Kidney tubule cell (primary cell): ENCODE measurements at places on chromosomes 6 and 20.
A peak's percentile ranks its signal among the peaks of the same experiment; 100 is the strongest.

DNA sequence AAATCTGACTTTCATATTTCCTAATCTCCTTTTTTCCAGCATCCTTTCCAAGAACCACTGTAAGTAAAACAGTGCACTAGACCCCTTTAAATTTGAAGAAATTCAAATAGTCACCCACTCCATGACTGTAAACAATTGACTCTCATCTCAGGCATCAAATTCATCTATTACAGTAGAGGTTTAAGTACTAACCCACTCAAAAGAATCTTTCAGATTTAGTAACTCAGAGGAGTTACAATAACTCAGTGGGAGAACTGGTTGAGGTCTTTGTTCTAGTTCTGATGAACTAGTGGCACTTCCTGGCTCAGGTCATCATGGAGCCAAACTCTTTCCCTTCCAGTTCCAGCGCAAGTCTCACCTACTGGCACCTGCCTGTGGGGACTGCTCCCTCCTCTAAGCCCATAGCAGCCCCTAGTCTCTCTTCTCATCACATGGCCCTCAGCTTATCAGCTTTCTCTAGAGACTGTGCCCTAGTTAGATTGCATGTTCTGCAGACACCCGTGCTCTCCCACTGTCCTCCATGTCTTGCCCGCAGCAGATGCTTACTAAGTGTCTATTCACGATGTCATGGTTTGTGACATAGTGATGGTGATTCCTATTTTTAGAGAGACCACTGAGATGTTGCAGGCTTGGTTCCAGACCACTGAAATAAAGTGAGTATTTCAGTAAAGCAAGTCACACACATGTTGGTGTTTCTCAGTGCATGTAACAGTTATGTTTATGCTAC is 196.2 kb downstream of the TBC1D7 start:
- DNase-seq: no peak

GRCh38 chr20:41395667-41396664 is 29.3 kb upstream of the EMILIN3 start:
- DNase-seq: no peak

GRCh38 chr20:46797206-46797605 is 87.8 kb downstream of the SLC2A10 start:
- no peak for DNase-seq

DNA sequence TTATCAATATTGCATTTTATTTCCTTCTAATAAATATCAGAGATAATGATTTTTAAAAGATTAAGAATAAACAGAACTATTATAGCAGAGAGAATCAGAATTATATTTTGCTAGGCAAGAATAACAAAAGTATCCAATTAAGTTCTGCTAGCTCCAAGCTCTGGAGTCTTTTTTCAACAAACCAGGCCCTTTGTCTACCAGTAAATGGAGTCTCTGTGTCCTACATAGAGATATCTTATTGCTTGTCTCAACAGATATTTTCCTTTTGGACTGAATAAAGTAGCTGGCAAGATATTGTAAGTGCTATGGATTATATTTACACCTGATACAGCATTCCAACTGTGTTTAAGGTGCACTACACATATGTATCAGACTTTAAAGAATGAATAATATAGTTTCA is 107.1 kb downstream of the DST start:
- DNase-seq: no peak

DNA sequence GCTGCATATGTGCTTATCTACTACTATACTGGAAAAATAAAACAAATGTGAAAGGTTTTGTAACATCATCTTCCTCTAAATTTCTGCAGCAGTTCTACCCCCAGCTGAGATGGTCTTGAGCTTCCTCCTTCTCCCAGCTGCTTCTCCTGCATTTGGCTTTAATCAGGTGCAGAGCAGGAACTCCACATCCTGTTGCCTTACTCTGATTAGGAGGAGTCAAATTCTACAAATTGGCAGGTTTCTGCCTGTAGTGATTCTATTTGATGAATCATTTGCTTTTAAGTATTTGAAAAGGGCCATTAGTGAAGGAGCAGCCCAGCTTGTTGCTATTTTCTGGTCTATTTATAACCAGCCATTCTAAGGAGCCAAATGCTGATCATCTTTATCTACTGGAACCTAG is 224.5 kb downstream of the GMDS start:
- peak; percentile 64 for DNase-seq

GRCh38 chr6:27136077-27136644 is 111.3 kb upstream of the PRSS16 start:
- no peak for DNase-seq

GRCh38 chr20:8339349-8339748 is 207.3 kb downstream of the PLCB1 start:
- no peak for DNase-seq

GRCh38 chr6:72702421-72702820 is 80.6 kb downstream of the KCNQ5 start:
- no peak for DNase-seq

GRCh38 chr6:13428583-13429405 is 58.6 kb downstream of the GFOD1 start:
- DNase-seq: no peak

GRCh38 chr6:117591405-117591804 is 10.9 kb downstream of the GOPC start:
- DNase-seq: no peak

- DNase-seq: peak; percentile 74
These were observed 32.8 kb downstream of the PSMB9 start for GRCh38 chr6:32886681-32887383.

DNA sequence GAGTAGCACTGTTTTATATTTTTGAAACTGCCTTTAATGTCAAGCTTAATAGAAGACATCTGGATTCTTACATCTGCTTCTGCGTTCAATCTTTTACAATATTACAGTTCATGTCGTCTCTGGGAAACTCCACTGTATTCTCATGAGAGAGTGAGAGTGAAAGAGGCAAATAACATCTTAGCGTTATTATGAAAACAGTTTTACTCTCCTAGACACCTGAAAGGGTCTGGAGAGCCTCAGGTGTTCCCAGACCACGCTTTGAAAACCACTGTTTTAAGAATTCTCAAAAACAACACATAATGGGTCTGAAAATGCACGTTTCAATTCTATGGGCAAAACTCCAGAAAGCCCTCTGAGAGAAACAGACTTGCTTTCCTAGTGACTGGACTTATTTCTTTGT is 63.3 kb downstream of the ARHGAP18 start:
- DNase-seq: no peak

GRCh38 chr6:53803081-53803860 is 8.5 kb downstream of the LRRC1 start:
- no peak for DNase-seq

DNA sequence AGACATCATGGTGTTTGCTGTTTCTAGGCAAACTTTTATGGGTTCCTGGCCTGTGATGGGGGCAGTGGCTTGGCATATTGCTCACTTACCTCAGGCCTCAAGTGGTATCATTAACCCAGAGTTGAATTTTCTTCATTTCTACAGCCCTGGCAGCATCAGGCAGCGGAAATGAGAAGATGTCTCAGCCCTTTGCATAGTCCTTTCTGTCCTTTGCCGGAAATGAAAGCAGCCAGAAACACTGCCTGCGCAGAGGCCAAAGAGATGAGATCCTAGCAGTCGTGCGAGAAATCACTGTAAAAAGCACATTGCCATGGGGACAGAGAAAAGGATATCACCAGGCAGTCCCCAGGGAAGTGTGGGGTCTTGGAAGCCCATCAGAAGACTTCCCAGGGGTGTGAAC is 37.4 kb upstream of the KCNG1 start:
- no peak for DNase-seq

DNA sequence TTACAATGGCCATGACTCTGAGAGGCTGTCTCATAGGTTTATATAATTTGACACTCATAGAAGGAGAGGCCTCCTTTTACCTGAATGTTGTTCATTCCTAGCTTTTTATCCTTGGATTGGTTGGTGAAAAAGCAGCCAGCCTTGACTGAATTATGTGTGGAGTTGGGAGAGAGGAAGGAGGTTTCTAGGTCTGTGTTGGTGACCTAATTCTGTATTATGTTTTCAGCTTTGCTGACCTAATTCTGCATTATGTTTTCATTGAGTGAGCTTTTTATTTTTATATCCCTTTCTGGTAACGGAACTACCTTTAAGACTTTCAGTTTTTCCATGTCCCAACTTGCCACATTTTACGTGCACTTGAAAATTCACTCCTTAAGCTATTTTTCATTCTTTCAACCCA is 59.1 kb upstream of the RNF144B start:
- DNase-seq: peak; percentile 58

DNA sequence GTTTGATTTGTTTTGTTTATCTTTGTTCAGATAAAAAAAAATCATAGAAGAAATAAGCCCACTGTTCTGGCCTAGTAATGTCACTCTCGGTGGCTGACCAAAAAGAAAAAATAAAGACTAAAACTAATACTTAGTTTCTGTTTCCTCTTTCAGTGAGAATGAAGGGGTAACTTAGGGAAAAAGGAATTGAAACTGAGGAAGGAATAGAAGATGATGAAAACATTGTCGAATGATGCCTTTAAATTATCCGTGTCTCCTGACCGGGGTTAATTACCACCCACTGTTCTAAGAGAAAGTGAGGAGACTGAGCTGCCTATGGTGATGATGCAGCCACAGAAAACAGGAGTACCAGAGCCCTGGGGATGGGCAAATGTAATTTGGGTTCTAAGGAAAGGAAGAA is 73.1 kb downstream of the PTCHD4 start:
- no peak for DNase-seq

GRCh38 chr6:110404607-110405006 is 10.8 kb downstream of the DDO start:
- DNase-seq: no peak

- DNase-seq: no peak
These were observed 393.8 kb upstream of the IMPG1 start for GRCh38 chr6:76466286-76466685.

DNA sequence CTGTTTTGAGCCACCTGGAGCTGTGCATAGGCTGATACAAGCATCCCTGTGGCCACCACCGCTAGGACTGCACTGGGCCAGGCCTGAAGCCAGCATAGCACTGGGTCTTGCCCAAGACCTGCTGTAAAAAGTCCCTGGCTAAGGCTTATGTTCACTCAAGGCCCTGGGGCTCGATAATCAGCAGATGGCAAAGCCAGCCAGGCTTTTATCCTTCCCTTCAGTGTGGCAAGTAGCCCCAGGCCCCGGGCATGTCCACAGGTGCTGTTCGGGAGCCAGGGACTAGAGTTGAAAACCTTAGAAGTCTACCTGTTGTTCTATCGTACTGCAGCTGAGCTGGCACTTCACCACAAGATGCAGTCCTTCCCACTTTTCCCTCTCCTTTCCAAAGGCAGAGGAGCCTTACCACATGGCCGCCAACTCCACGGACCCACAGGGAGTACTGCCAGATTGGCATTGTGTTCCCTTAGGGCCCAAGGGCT is 226.4 kb upstream of the ZNF217 start:
- no peak for DNase-seq

GRCh38 chr20:32804022-32804715 is 15.6 kb upstream of the MAPRE1 start:
- no peak for DNase-seq

- DNase-seq: no peak
These were observed 47.4 kb upstream of the SRF start for GRCh38 chr6:43123461-43124314.

- no peak for DNase-seq
These were observed 48.3 kb downstream of the TXLNB start for GRCh38 chr6:139243536-139243935.

DNA sequence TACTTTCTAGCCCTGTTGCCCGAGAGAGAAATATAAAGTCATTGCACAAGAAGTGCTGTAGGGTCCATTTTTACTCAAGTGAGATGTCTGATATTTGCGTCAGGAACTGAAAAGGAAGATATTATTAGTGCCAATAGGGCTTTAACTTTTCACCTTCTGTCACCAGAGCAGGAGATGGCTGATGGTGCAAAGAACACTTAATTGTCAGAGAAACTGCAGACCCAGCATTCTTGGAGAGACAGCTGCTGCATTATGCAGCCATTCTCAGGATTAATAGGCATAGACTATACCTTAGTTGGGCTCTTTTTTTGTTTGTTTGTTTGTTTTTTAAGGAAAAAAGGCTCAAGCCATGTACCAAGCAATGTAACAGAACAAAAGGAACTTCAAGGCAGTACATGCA is 179.4 kb downstream of the RPS12 start:
- DNase-seq: no peak

GRCh38 chr6:107662333-107662732 is 161.8 kb downstream of the SCML4 start:
- DNase-seq: no peak

GRCh38 chr20:51801122-51801822 is 1.0 kb downstream of the SALL4 start:
- DNase-seq: no peak
